ENCODE measurements at places on chromosomes 13 and 19.

GRCh38 chr13:24308068-24308445 is 1.3 kb upstream of the C1QTNF9 start:
- no peak for DNase-seq

DNA sequence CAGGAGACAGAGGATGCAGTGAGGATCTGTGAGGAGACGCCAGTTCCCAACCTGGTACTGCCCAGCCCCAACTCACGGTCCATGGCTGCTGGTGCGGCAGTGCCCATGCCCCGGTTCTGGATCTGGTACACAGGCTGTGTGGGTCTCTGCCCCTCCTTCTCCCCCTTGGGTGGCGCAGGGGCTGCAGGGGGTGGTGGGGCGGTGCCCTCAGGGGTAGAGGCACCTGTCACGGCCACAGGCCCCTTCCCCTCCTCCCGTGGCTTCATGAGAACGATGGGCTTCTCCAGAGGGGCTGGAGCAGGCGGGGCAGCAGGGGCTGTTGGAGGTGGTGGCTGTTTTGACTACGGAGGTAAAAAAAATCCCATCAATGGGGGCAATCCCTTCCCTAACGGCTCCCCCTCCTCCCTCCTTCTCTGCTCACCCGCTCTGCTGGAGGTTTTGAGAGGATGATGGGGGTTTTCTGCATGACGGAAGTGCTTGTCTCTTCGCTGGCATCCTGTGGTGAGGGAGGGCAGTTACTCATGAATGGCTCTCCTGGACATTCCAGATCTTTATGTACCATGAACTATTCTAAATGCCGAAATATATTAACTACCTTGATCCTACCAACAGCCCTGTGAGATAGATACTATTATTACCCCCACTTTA is 7.1 kb downstream of the SMG9 start:
- no peak for DNase-seq

DNA sequence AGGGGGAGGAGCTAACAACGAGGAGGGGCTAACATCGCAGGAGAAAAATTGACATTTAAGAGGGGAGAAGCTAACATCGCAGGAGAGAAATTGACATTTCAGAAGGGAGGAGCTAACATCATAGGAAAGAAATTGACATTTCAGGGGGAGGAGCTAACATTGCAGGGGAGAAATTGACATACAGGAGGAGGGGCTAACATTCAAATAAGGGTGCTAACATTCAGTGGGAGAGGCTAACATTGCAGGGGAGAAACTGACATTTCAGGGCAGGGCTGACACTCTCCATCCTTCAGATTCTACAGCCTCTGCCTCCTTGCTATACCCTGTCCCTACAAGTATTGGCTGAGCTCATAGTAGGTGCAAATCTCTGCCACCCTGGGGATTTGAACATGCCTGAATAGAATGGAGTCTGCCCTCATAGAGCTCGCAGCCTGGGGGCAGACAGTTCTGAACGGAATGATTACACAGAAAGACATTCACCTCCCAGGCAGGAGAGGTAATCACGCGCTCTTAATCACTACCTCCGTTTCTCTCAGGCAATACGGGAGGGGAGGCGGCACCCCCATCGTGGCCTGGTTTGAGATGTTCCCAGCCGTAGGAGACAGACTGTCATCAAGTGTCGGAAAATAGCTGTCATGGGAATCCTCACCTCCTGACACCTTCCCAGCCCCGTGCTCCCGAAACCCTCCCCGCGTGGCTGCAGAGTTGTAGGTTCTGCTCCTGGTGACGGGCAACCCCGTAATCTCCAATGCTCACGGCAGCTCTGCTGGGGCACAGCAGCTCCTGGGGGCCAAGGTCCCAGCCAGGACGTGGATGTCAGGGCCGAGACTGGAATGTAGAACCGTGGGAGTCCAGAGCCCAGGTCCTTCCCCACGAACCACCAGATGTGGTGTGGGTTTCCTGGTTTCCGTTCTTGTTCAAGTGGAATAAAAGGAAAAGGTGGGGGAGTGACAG is 9.5 kb downstream of the GPR32 start:
- DNase-seq, result no peak

DNA sequence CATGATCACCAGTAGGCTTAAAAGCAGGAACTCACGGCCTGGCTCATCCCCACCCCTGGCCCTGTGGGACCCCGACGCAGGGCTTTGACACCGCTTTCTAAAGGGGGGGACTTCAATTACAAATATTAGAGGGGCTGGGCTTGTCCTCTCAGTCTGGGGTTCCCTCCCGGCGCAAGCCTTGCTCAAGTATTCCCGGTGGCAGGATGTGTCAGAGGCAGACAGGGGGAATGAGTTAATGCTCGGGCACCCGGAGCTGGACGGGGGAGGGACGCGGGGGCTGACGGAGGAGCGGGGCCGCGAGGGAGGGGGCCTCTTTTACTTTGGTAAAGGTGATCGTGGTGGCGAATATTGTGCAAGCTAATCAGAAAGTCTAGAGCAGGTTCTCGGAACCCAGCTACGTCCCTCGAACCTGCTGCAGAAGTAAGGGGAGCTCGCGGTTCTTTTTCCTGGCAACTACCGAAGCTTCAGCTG is 1.1 kb downstream of the FGF14 start:
- DNase-seq, result no peak

GRCh38 chr13:110265682-110266430 is 41.1 kb downstream of the COL4A1 start:
- DNase-seq, result no peak

GRCh38 chr13:109719962-109720646 is 66.3 kb downstream of the IRS2 start:
- DNase-seq, result no peak

DNA sequence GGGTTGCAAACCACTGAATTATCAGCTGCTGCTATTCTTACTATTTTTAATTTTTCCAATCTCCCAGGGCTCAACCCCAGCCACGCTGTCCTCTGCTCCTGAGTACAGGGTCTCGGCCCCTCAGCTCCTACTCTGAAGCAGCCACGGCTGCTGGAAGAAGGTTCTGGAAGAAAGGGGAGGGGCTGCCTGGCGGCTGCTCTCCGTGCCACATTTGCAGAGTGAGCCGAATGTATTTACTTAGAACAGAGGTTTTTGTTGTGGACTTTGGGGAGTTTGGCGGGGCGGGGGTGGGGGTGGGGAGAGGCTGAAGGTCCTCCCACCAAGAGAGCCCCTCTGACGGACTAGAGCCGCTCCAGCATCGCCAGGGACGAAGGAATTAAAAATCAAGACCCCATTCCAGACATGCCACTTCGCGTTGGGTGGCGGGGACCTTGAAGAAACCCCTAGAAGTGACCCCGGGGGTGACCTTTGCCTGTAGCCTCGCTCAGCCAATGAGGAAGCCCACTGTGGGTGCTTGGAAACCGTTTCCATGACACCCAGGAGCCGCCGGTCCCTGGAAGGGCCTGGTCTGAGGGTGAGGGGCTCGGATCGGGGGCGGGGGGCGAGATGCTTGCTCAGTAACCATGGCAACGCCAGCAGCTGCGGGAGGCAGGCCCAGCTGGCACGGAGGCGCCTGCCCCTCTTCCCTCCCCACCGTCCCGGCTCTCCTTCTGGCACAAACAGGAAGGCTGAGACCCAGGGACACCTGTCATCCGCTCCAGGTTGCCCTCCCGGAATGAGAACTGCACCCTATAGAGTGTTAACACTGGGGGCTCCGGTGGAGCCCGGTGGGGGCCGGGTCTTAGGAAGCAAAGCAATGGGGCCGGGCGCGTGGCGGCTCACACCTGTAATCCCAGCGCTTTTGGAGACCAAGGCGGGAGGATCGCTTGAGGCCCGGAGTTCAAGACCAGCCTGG is 54.2 kb upstream of the PTPRS start:
- no peak for DNase-seq

DNA sequence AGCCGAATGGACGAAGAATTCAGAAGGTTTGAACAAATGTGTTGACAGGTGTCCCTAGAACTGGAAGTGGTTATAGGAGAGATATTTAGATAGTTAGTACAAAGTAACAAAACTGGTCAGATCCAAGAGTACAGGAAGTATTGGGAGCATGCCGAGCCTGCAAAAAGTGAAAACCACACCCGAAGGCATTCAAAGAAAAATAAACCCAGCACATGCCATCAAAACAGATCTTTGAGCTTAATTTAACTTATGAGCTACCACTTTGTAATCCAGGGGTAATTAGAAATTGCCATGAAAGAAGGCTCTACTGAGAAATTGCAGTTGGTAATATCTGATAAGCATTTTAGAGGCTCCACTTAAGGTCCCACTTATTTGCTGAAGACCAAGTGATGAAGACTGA is 214.2 kb downstream of the DNAJC15 start:
- DNase-seq, result no peak

DNA sequence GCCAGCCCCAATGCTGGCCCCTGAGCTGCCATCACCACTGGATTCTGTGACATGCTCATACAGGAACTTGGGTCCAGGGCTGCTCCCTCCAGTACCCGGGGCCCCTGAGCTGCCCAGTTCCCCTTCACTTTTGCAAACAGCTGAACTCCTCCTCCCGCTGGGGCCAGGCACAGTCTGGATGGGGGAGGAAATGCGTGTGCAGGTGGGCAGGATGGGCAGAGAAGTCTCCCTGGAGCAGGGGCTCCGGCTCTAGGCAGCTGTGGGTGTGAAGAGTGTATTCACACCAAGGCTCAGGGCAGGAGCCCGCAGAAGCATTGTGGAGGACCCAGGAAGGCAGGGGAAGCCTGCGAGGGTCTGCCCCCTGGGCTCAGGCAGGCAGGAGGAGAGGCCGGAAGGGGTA is 12.4 kb downstream of the POP4 start:
- DNase-seq, result no peak

DNA sequence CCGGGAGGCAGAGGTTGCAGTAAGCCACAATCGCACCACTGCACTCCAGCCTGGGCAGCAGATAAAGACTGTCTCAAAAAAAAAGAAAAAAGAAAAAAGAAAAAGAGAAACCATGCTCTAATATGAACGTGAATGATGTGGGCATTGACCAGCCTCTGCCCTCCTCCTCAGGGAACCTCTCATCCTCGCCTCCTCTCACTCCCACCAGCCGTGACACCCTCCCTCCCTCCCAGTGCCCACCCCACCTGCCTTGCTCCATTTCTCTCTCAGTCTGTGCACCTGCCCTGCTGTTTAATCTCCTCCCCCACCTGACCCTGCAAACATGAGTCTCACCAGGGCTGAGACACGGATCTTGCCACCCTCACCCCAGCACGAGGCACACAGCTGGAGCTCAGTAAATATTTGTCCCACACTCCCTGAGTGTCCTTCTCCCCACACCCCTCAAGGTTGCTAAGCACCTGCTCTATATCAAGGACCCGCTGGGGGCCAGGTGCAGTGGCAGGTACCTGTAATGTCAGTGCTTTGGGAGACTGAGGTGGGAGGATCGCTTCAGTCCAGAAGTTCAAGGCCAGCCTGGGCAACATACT is 7.5 kb upstream of the BCAT2 start:
- DNase-seq, result no peak

DNA sequence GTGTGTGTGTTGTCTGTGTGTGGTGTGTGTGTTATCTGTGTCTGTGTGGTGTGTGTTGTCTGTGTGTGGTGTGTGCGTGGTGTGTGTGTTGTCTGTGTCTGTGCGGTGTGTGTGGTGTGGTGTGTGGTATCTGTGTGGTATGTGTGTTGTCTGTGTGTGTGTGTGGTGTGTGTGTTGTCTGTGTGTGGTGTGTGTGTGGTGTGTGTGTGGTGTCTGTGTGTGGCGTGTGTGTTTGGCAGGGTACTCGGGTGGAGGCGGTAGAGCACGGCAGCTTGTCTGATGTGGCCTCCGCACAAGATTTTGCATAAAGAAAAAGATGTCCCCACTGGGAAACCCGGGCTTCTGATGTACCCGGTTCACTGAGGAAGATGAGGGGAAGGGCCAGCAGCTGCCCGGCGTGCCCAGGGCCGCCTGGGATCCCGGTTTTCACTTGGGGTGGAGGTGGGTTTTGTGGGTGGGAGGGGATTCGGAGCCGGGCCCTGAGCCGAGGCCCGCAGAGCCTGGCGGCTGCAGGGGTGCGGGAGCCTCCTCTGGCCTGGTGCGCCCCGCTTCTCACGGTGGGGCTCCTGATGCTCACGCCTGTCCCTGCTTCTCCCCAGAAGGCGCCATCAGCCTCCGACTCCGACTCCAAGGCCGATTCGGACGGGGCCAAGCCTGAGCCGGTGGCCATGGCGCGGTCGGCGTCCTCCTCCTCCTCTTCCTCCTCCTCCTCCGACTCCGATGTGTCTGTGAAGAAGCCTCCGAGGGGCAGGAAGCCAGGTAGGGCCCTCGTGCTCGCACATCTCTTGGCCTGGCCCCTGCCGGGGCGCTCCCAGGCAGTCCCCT is 21.2 kb downstream of the HDGFL2 start:
- no peak for DNase-seq

DNA sequence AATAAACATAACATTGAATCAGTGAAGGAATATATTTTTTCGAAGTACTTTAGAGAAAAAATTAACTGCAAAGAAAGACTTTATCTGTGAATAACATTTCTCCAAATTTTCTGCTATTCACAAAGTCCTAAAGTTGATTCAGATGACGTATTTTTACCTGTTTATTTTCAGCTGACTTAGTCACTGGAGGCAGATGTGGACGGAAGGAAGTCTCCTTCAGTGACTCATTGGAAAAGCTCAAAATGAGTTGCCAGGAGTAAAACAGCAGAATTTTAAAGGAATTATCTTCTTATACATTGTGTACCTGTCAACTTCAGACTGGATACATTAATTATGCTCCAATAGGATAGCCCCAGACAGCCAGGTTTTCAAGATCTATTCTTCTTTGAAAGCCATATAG is 679.3 kb upstream of the GPC6 start:
- DNase-seq, result no peak

DNA sequence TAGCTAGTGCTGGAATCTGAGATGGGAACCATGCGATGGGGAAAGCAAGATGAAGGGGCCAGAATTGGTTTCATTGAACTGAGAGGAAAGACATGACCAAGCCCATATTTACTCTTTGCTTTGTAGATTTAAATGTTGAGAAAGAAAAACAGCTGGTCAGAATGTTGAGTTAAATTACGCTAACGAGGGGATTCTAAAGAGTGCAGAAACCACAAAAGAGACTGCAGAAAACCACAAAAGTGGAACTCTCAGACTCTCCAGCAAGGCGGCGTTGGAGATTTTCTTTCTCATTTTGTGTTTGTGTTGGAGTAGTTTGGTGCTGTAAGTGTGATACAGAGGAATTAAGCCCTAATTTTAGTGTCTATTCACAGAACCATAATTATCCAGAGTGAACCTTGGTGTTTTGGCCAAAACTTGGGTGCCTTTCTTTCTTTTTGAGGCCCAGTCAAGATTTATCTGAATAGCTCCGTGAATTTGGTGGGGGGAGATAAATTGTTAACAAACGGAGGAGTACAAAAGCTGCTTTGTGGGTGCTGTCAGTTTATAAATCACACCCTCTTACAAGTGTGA is 26.3 kb downstream of the SAE1 start:
- DNase-seq, result no peak

DNA sequence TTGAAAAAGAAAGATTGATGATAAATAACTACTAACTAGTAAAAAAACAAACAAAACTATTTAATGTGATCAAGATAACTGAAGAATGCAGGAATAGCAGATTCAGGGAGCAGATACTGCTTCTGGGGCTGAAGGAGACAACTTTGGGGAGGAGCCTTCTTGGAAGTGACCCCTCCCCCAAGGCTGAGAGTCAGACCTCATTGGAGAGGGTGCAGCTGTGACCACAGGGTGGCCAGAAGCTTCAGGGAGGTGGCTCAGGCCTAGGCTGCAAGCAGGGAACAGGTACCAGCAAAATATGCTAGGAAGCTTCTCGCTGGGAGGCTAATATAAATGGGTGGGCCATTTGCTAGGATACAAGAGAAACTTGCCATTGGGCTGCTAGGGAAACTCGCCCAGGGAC is 149.9 kb downstream of the MYO16 start:
- no peak for DNase-seq

Measured in GM12892 (cell line).